ENCODE measurements at places on chromosomes 11 and 22. TPM values are rescaled to one million over a fixed set of nuclear protein-coding genes. Genes with fewer than 3 reads are reported as not detected.

DNA sequence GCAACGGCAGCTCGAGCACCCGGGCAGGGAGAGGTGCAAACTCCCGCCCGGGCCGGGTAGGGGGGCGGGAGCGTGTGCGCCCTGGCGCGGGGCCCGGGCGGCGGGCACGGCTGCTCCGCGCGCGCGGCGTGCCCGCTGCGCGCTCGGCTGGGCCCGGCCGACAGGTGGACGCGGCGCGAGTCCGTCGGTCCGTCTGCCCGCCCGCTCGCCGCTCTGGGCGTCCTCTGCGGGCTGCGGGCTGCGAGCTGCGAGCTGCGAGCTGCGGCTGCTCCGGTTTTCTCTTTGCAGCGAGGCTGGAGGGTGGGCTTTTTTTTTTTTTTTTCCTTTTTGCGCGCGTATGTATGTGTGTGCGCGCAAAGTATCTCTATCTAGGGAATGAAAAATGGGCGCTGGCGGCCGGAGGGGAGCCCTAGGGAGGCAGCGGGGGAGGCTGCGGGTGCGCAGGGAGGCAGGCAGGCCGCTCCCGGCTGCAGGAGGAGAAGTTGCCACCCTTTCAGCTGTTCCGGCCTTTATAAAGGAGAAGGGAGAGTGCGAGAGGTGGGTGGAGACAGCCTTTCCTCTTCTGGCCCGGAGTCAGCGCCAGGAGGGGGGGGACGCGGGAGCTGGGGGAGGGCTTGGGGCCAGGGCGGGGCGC is at the start of gene PDGFB:
Gene PDGFB, minus strand, starts transcription at position 487 of the 634 bp plus-strand sequence. CDS start 1,019 bp downstream, outside the sequence.
- no peak for DNase-seq

DNA sequence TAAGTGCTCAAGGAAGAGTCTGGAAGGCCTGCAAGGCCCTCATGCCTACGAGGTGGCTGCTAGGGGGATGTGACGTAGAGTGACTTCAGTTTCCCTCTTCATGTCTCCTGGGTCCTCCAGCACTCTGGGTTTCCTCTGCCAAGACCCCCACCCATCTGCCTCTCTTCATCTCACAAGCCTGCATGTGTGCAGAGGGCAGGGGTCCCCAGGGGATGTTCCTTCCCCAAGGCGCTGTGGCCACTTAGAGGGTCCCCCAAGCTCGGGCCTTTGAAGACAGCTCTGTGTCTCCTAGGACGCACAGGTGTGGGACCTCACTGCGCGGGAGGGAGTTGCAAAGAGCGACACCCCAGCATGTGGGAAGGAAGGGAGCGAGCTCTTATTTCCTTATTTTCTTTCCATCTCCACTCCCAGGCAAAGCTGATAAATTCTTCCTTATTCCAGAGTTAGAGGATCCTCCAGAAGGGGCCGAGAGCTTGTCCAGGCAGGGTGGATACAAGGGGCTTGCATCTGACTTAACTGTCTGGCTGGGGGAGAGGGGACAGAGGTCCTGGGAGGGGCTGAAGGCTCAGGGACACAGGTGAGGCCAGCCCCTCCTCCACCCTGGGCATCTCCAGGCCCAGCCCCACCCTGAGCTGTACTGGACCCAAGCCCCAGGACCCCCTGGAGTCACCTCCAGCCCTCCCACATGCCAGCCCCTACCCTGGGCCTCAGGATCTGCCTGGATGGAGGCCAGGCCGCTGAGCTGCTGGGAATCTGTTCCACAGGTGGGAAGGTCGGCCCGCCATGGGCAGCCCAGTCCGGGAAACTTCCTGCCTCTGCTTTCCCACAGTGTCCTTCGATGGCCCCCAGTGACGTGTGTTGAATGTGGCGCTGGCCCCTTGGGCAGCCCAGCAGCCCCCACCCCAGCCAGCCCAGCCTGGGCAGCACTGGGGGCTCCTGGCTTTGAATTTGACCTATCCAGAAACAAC is 59.7 kb upstream of the KCNQ1OT1 start:
- no peak for DNase-seq

- DNase-seq: no peak
Measured at GRCh38 chr11:15826826-15827225, 529.5 kb downstream of the SOX6 start.

- no peak for DNase-seq
Measured at GRCh38 chr22:50129121-50129736, 39.4 kb downstream of the MOV10L1 start.

- DNase-seq: no peak
Measured at GRCh38 chr22:44721213-44721612, 19.2 kb downstream of the PRR5 start.

GRCh38 chr11:46832511-46833214 is 13.4 kb downstream of the CKAP5 start:
- no peak for DNase-seq

- no peak for DNase-seq
Measured at GRCh38 chr11:65896034-65896999, 3.9 kb downstream of the FOSL1 start.

DNA sequence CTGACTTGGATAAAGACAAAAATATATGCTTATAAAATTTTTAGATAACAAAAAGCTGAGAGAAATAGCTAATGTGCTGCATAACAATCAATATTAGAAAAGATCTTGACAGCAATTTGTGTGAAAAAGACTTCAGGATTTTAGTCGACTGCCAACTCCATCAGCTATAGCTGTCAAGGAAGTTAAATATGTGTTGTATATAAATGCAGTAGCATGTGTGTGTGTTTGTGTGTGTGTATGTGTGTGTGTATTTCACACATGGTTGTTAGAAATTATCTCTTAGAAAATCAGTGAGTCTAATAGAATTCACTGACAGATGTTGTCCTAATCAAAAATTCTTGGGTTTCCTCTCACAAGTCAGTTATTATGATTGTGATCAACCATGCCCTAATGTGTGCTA is 171.2 kb downstream of the CASP12 start:
- DNase-seq: no peak

Gene LDHAL6A
- not detected for total RNA-seq

Gene FEN1
- total RNA-seq: 8.5 TPM

Gene SUSD2
- total RNA-seq: 7.9 TPM

Gene SCGB2A2
- total RNA-seq: 2,173 TPM

Gene PTPRCAP
- total RNA-seq: 2.1 TPM

Gene HOATZ
- total RNA-seq: not detected

Gene ZC3H7B
- 32.2 TPM for total RNA-seq

Gene NCAPD3
- total RNA-seq: 16.5 TPM

Gene TIGD3
- total RNA-seq: 1.3 TPM

Gene DDX25
- total RNA-seq: not detected

Gene KRTAP5-10
- total RNA-seq: not detected

Gene OSBP
- total RNA-seq: 43.9 TPM

Data from breast epithelium (tissue), 4 donors.